ENCODE measurements at places on chromosomes 6 and 20. TPM values are rescaled to one million over a fixed set of nuclear protein-coding genes. Genes with fewer than 3 reads are reported as not detected.

ABCF1 gene
- total RNA-seq, result 38.8 TPM

SDCBP2 gene
- 2.2 TPM for total RNA-seq

CRYBG1 gene
- 1.3 TPM for total RNA-seq

E2F3 gene
- 6.7 TPM for total RNA-seq

GRCh38 chr20:59017493-59018231 lies 1.6 kb upstream of the TUBB1 start:
- no peak overlapping the region for H3K4me3 ChIP-seq
- H3K36me3 ChIP-seq, result peaks cover 8% of the 10 kb centered on the region
- DNase-seq, result no peak
- peak overlapping the region; percentile 63 for H3K27ac ChIP-seq

DNA sequence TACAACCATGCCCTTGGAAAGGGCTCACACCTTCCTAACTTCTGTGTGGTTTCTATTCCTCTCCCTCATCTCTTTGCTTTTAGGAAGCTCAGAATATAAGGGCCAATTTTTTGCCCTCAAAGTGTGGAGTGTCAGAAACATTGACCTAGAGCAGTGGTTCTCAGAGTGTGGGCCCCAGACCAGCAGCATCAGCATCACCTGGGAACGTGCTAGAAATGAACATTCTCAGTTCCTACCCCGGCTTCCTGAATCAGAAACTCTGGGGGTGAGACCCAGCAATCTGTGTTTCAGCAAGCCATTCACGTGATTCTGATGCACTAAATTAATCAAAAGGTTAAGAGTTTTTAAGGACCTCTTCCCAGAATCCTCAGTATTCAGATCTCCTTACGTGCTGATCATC lies 47.9 kb upstream of the IL17A start:
- no peak overlapping the region for H3K4me3 ChIP-seq
- H3K4me1 ChIP-seq, result peaks cover 7% of the 10 kb centered on the region
- no peak for DNase-seq
- H3K36me3 ChIP-seq, result no peaks in the 10 kb centered on the region

GRCh38 chr20:3797592-3798372 lies 1.7 kb downstream of the CDC25B start:
- DNase-seq, result no peak
- no peaks in the 10 kb centered on the region for H3K27me3 ChIP-seq
- H3K4me1 ChIP-seq, result peaks cover 40% of the 10 kb centered on the region
- H3K4me3 ChIP-seq, result peak overlapping the region; percentile 71

- no peaks in the 10 kb centered on the region for H3K36me3 ChIP-seq
- no peak for DNase-seq
- no peaks in the 10 kb centered on the region for H3K27me3 ChIP-seq
- peaks cover 19% of the 10 kb centered on the region for H3K4me1 ChIP-seq
- no peak overlapping the region for H3K4me3 ChIP-seq
Measured at GRCh38 chr6:113881478-113881980, 24.4 kb downstream of the MARCKS start.

GRCh38 chr6:146389740-146390139 lies 153.9 kb upstream of the RAB32 start:
- no peak overlapping the region for H3K4me3 ChIP-seq
- H3K27me3 ChIP-seq, result no peaks in the 10 kb centered on the region
- no peak overlapping the region for H3K27ac ChIP-seq
- H3K4me1 ChIP-seq, result peaks cover 8% of the 10 kb centered on the region
- H3K36me3 ChIP-seq, result no peaks in the 10 kb centered on the region
- DNase-seq, result no peak

- peaks cover 62% of the 10 kb centered on the region for H3K4me1 ChIP-seq
- peak; percentile 95 for DNase-seq
- H3K27me3 ChIP-seq, result no peaks in the 10 kb centered on the region
- peak within 1 kb of the TSS; percentile 98 for H3K27ac ChIP-seq
Measured at GRCh38 chr20:23637282-23638221, at the start of gene CST3. Gene CST3, minus strand, starts transcription at chr20:23637955. Its CDS starts 93 bp downstream, at chr20:23637862.

- no peaks in the 10 kb centered on the region for H3K27me3 ChIP-seq
- H3K4me1 ChIP-seq, result peaks cover 77% of the 10 kb centered on the region
- H3K27ac ChIP-seq, result no peak overlapping the region
Measured at GRCh38 chr6:144335914-144336313, 50.8 kb downstream of the UTRN start.

- DNase-seq, result peak; percentile 77
- peaks cover 9% of the 10 kb centered on the region for H3K4me1 ChIP-seq
- no peaks in the 10 kb centered on the region for H3K36me3 ChIP-seq
- H3K27ac ChIP-seq, result no peak overlapping the region
- H3K27me3 ChIP-seq, result peaks cover 45% of the 10 kb centered on the region
- H3K4me3 ChIP-seq, result no peak overlapping the region
Measured at GRCh38 chr20:44384423-44385027, 29.0 kb downstream of the HNF4A start.

- no peak for DNase-seq
- H3K27ac ChIP-seq, result no peak overlapping the region
- no peak overlapping the region for H3K4me3 ChIP-seq
- peaks cover 6% of the 10 kb centered on the region for H3K4me1 ChIP-seq
Measured at GRCh38 chr6:93218096-93218495, 201.3 kb downstream of the EPHA7 start.

DNA sequence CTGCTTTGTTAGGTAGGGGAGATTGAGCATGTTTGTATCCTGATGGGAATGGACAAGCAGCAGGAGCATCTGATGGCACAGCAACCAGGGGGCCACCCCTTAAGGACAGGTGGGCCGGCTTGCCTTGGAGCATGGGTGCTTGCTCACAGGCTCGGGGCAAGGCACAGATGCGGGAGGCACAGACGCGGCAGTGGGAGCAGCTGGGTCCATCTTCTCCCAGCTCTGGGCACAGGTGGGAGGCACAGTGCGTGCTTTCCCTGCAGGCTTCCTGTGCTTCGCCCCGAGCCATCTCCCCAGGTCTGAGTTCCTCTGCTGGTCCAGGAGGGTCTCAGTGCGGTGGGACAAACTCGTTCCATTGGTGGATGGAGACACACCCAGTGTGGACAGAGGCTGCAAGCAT lies 73.6 kb upstream of the BHLHE23 start:
- no peak for DNase-seq
- H3K27me3 ChIP-seq, result peaks cover 74% of the 10 kb centered on the region
- H3K4me3 ChIP-seq, result no peak overlapping the region
- H3K4me1 ChIP-seq, result no peaks in the 10 kb centered on the region

- no peaks in the 10 kb centered on the region for H3K36me3 ChIP-seq
- H3K27me3 ChIP-seq, result peaks cover 37% of the 10 kb centered on the region
- no peak for DNase-seq
- H3K27ac ChIP-seq, result peak overlapping the region; percentile 80
Measured at GRCh38 chr20:38299963-38300362, 4.0 kb upstream of the BPI start.

DNA sequence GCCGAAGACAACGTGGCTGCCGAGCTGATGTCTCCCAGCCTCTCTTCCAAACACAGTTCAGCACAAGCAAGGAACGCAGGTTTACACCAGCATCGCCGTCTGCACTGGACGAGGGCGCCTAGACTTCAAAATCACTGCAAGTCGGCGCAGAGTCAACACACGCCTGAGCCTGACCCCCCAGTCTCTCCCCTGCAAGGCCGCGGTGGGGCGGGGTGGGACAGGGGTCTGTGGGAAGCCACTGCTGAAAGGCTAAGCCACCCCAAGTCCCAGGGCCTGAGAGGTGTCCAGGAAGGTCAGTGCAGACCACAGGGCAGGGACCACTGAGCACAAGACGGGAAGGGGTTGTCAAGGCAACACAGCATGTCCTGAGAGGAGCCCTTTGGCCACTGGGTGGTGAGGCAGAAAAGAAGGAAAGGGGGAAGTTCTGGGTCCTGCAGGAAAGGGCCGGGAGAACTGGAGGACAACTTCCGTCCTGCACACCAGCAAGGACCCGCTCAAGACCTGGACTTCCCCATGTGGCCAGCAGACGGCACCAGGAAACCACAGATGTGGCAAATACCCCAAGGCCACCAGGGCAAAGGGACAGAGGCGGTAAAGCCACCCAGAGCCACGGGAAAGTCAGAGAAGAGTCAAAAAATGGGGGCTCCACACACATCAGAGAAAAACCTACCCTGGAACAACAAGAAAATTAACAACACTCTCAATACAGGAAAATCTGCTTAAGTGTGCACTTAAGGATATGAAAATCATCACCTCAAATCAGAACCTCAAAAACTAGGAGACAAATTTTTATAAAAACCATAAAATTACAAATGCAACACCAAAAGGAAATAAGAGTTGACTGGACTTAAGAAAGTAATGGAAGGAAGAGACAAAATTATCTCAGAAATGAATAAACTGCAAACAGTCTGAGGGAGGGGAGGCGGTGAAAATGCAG lies 84.8 kb downstream of the TAF4 start:
- H3K4me1 ChIP-seq, result peaks cover 11% of the 10 kb centered on the region
- no peaks in the 10 kb centered on the region for H3K27me3 ChIP-seq
- DNase-seq, result peak; percentile 46
- no peak overlapping the region for H3K4me3 ChIP-seq
- no peak overlapping the region for H3K27ac ChIP-seq

DNA sequence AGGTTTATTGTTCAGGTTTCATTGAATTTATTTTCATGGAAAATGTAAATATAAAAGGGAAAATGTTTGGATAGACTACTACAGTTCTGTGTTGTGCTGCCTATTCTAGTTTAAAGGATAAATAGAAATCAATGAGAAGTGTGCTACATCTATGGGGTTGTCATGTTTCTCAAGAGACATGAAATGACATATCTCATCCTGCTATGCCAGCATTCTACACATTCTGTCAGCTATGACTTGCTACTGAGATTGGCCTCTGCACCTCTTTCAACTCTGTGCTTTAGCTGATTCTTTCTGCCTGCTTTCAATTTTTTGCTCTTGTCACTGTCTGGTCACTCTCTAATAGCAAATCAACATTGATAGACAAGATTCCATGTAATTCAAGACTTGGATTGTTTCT lies 33.8 kb upstream of the COL19A1 start:
- H3K27ac ChIP-seq, result no peak overlapping the region
- no peak overlapping the region for H3K4me3 ChIP-seq
- DNase-seq, result no peak
- H3K27me3 ChIP-seq, result no peaks in the 10 kb centered on the region
- no peaks in the 10 kb centered on the region for H3K4me1 ChIP-seq

- no peaks in the 10 kb centered on the region for H3K27me3 ChIP-seq
- no peak overlapping the region for H3K27ac ChIP-seq
- H3K4me3 ChIP-seq, result no peak overlapping the region
- DNase-seq, result no peak
Measured at GRCh38 chr6:13248584-13248985, 79.8 kb downstream of the TBC1D7 start.
